Tibial nerve (tissue), 4 donors: ENCODE measurements at places on chromosomes 7 and 10.

DNA sequence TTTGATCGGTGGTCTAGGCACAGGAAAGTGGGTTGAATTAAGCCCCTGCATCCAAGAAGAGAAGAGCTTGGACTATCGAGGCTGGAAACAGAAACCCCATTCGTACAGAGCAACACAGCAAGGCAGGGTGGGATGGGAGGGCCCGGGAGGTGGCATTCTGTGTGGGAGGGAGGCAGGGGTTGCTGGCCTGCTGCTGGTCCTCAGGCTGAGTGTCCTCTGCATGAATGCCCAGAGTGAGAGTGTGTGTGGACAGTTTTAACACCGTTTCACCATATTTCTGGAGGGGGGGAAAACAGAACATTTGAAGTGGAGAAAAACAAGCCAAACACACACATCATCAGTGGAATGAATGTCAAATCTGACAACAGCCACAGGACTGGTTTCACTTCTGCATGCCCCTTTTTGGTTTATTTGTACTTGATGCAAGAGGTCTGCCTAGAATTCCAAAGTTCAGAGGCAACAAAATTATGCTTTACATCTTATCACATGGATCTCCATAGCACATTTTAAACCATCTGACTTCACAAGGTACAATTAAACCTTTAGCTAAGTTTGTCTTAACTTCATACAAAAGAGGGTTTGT lies 11.1 kb upstream of the ENO4 start:
- no peak for DNase-seq

DNA sequence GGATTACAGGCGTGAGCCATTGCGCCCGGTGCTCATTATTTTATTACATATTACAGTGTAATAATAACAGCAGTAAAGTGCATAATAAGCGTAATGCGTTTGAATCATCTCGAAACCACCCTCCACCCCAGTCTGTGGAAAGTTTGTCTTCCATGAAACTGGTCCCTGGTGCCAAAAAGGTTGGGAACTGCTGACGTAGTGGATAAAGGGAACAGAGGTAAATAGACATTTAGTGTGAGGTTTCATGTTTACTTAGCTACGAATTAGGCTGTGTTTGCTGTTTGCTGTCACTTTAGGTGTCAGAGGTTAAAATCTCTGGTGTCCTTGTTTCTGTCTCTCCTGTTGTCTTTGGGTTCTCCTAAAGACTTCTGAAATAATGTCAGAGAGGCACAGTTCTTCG lies 60.3 kb upstream of the SLC39A12 start:
- DNase-seq = no peak

- no peak for DNase-seq
Measured at GRCh38 chr7:101411508-101411874, 48.8 kb downstream of the COL26A1 start.

- no peak for DNase-seq
Measured at GRCh38 chr7:36279200-36279925, 110.3 kb upstream of the ANLN start.
